ENCODE measurements at places on chromosomes 2 and 18.

- DNase-seq = no peak
Observed at GRCh38 chr18:10036479-10036878, 122.7 kb downstream of the VAPA start.

DNA sequence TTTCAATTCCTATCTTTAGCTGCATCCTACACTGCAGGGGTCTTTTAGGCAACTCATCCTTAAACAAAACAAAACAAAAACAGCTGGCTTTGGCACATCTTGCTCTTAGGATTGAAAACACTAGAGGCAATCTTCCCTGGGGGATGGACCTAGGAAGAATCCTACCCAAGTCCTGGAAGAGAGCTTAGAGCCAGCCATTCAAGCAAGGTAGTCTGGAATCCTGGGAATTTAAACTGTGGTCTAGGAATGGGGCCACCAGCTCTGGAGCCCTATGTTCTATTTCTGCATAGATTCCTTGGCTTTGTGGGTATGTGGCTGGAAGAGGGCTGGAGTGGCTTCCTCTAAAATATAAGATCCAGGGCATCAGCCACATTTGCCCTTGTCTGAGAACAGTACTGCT, 27.7 kb downstream of the MYL1 start:
- no peak for DNase-seq

DNA sequence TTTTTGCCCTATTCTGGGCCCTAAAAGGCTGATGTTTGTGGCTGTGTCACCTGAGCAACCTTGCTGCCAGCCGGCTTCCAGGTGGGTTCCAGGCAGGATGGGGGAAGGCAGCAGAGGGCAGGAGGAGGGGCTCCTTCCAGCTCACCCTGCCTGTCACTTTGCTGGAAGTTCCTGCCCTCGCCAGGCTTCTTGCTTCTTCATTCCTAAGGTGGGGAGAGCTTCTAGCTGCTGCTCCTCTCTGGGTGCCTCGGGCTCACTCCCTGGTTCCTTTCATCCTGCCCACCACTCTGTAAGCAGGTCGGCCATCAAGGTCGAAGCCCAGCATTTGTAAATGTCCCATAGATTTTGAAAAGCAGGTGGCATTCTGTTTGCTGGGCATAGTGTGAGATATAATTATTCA, 249.4 kb upstream of the HS6ST1 start:
- no peak for DNase-seq

GRCh38 chr2:168929031-168929430, 27.9 kb downstream of the G6PC2 start:
- DNase-seq = no peak

GRCh38 chr2:166365239-166365638, 10.5 kb downstream of the SCN9A start:
- no peak for DNase-seq

- no peak for DNase-seq
Observed at GRCh38 chr2:239609162-239609561, 208.3 kb upstream of the HDAC4 start.

GRCh38 chr18:80203249-80203648, 44.1 kb downstream of the PARD6G start:
- DNase-seq = no peak

GRCh38 chr2:218876562-218877219, 4.0 kb upstream of the WNT10A start:
- DNase-seq = peak; percentile 50

- DNase-seq = no peak
Observed at GRCh38 chr2:70467237-70467636, 86.4 kb downstream of the TGFA start.

DNA sequence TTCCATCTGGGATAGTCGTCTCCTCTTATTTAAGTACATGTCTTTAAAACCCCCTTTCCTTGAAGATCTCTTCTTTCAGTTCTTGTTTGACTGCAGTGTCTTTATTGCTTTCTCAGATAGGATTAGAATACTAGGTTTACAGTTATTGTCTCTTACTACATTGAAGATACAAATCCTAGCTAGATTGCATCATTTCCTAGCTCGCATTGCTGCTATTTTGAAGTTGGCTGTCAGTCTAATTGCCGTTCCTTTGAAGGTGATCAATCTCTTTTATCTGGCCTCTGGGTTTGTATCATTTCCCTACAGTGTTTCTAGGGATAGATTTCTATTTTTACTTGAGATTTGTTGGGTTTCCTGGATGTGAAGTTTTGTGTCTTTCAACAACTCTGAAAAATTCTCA, 20.9 kb downstream of the ARMC9 start:
- no peak for DNase-seq

- no peak for DNase-seq
Observed at GRCh38 chr2:74077636-74078035, 70.1 kb downstream of the BOLA3 start.

GRCh38 chr2:2834516-2835254, 503.6 kb upstream of the MYT1L start:
- no peak for DNase-seq

- DNase-seq = no peak
Observed at GRCh38 chr2:160977376-160977775, 182.9 kb upstream of the TANK start.

DNA sequence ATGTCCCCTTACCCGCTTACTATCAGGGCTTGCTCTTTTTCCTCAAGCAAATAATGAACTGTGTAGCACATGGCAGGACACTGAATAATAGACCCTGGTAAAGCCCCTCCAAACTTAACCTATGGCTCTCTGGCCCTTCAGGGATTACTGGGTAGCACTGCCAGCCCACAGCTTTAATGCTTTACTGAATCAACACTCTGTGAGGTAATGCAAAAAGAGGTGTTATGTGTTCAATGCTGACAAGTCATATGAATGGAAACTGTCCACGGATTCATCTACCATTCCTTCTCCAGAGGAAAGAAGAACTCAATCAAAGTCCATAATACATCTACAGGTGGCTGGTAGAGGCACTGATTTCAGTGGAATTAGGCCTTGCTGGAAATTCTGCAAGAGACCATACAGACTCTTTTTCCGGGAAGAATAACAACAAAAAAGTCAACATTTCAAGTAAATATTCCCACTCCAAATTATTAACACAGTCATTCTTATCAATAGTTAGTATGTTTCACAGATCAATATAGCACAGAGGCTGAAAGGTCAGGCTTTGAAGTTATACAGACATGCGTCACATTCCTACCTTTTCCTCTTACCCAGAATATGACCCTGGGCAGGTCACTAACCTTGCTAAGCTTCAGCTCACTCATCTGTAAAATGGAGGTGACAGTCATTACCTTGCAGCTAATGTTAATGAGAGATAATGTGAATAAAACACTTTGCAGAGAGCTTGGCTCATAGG, 13.8 kb upstream of the MYOM1 start:
- no peak for DNase-seq

GRCh38 chr2:120606931-120607330, 128.7 kb upstream of the GLI2 start:
- no peak for DNase-seq

DNA sequence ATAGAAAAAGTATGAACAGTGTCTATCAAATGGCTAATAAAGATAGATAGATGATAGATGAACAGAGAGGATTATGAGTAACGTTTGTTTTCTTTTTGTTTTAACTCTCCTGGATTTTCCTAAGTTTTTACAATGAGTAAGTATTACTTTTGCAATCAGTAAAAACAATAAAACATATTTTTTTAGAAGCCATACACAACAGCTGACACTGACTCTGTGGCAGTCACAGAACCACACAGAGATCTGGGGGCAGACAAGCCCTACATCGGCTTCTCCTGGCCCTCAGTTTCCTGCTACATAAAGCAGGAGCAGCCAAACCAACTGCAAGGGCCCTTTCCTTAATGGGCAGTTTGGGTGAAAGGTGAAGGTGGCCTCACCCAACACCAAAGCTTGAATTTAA, 63.6 kb downstream of the ANTXR1 start:
- no peak for DNase-seq

GRCh38 chr18:44764863-44765262, 84.2 kb downstream of the SETBP1 start:
- no peak for DNase-seq

DNA sequence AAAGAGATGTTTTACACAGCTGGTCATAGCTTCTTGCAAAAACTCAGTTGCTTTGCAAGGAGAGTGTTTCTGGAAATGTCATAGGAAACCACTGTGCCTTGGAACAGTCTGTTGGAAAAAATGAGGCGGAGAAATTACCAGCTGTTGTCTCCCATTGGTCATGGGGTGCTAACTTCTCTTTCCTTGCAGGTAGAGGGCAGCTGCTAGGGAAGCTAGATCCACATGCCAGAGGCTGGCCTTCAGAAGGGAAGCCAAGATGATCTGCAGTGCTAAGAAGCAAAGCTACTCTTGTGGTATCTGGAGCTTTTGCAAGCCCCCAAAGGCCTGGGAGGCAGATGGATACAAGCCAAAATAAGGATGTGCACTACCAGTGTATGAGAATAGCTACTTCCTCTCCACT, 34.8 kb upstream of the LAMA1 start:
- no peak for DNase-seq

- no peak for DNase-seq
Observed at GRCh38 chr2:239177325-239177724, 223.5 kb downstream of the HDAC4 start.

- no peak for DNase-seq
Observed at GRCh38 chr2:15973481-15974401, 33.4 kb downstream of the MYCN start.

DNA sequence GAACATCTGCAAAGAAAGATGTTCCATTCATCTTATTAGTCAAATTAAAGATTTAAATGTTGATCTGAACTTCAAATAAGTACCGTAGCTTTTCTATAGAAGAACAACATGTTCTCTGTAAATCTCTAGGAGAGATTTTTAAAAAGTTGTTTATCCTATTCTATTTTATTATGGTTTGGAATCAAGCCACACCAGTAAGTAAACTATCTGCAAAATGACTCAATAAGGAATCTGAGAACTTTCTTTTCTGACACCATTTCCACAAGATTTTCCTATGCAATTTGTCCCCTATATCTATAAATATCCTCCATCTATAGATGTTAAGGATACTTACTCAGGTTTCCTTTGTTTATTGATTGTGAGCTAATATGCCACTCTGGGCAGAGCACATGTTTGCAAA, 736.6 kb downstream of the CBLN2 start:
- no peak for DNase-seq

GRCh38 chr2:119175517-119175916, 17.0 kb upstream of the C1QL2 start:
- no peak for DNase-seq

DNA sequence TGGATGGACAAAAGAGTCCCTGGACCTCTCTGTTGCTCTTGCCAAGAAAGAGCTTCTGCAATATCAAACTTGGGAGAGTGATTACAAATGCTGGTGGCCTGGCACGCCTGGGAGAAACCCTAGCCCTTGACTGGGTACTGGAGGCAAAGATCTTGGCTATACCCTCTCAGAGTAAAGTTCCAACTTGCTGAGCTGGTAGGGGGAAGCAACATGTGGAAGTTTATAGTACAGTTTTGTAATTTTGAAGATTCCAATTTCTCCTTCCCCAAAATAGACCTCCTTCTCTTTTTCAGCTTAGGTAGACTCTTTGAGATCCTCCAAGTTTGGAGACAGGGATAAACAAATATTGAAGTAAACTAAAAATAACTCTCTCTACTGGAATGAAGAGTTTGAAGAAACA, 645.3 kb downstream of the NR4A2 start:
- DNase-seq = peak; percentile 69

GRCh38 chr18:37729716-37730115, 164.1 kb upstream of the CELF4 start:
- no peak for DNase-seq

DNA sequence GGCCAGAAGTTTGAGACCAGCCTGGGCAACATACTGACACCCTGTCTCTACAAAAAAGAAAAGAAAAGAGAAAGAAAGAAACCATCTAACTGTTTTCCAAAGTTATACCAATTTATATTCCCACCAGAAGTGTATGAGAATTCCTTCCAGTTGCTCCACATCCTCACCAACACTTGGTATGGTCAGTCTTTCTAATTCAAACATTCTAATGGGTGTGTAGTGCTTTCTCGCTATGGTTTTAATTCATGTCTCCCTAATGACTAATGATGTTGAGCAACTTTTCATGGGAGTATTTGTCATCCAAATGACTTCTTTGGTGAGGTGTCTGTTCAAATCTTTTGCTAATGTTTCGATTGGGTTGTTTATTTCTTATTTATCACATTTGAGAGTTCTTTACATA, 10.5 kb upstream of the B3GNT7 start:
- peak; percentile 40 for DNase-seq

GRCh38 chr2:71831193-71831577, 316.5 kb downstream of the CYP26B1 start:
- DNase-seq = no peak

DNA sequence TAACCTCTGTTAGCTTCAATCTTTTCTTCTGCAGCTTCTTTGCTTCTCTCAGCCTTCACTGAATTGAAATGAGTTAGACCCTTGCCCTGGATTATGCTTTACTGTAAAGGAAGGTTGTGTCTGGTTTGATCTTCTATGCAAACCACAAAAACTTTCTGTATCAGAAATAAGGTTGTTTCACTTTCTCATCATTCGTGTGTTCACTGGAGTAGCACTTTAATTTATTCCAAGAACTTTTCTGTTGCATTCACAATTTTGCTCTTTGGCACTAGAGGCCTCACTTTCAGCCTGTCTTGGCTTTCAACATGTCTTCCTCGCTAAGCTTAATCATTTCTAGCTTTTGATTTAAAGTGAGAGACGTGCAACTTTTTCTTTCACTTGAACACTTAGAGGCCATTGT, 365.3 kb downstream of the TDRD15 start:
- DNase-seq = no peak

DNA sequence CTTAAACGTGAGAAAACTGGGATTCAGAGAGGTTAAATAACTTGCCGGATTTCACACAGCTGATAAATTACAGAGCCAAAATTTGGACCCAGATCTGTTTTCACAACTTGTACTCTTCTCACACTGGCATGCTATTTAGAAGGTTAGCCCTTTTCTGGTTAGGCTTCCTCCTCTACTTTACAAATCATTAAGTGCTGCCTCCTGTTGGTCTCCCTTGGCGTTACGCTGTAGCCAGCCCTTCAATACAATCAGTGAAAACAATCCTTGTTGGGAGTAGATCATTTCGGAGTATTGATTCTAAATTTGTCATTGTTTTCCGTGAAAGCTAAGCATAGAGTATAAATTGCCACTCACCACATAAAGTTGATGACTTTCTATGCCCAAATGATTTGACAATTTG, 153.5 kb downstream of the ARHGAP15 start:
- no peak for DNase-seq

GRCh38 chr2:68225119-68225632, 27.2 kb downstream of the PPP3R1 start:
- DNase-seq = peak; percentile 70

GRCh38 chr18:28584731-28585130, 407.8 kb upstream of the CDH2 start:
- no peak for DNase-seq

DNA sequence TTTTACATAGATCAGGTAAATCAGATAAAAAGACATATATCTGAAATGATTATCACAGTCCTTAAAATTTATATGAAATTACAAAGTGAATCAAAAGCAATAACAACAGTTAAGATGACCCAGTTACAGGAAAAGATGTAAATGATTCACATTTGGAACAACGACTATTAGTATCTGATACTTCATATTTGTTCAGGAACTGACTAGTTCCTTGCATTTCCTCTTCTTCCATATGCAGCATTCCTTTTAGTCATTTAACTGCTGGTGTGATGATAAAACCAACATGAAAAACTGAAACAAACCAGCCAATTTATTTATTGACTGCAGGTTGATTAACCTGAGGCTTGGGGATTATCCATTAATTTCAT, 75.2 kb downstream of the RBMS1 start:
- DNase-seq = no peak

Data from inflammatory macrophage treated with lipopolysaccharide for 4 hours (primary cell).